ENCODE measurements at places on chromosomes 11 and 22.

DNA sequence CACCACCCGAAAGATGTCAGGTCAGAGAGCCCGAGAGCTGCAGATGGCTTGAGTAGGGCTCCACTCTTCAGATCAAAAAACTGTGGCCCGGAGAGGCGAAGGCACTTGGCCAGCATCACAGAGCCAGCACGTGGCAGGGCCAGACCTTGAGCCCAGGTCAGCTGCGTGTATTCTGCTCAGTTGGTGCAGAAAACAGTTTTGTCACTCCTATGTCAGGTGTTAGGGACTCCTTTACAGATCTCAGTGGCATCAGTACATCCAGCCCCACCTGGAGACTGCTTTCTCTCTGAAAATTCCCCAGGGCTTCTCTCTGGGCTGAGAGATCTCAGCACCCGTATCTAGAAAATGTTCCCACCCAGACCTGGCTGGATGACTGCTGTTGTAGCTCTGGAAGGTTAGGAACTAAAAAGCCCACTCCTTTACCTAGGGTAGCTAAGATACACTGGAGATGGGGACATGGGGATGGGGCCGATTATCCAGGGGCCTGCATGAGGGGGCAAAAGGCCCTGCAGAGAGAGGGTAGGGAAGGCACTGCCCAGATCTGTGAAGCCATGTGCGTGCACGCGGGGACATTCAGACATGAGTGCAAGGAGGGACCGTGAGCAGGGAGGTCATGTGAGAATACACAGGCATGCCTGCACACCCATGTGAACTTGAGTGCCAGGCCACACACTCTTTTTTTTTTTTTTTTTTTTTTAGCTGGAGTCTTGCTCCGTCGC, 3.4 kb downstream of the APOA1 start:
- no peak for DNase-seq

DNA sequence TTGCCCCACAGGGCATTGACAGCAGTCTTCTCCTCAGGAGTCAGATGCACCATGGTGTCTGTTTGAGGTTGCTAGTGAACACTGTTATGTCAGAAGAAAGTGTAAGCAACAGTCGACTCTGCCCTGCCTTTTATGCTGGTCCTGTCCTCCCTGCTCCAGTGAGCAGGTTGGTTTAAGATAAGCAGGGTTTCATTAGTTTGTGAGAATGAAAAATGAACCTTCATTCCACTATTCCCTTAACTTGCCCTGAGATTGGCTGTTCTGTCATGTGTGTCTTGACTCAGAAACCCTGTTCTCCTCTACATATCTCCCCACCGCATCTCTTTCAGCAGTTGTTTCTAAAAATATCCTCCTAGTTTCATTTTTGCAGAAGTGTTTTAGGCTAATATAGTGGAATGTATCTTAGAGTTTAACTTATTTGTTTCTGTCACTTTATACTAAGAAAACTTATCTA, at the start of gene HBD:
TSS of gene HBD (minus strand) at position 103 of the 454 bp plus-strand sequence. CDS start at position 53, 50 bp downstream.
- DNase-seq: no peak

GRCh38 chr11:122732342-122733315, 77.1 kb downstream of the UBASH3B start:
- no peak for DNase-seq

GRCh38 chr11:133902506-133902905, 54.3 kb downstream of the IGSF9B start:
- DNase-seq: no peak

DNA sequence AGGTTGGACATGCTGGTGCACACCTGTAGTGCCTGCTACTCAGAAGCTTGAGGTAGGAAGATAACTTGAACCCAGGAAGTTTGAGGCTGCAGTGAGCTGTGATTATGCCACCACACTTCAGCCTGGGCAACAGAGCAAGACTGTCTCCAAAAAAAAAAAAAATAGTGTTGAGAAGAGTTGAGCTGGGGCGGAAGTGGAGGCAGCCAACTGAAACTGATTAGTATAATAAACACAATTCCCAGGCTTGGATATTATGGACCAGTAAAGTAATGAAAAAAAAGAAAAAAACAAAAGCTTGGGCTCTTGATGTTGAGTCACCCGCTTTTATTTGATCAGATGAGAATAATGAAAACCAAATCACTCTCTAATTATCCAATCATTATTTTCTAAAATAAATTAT, 21.0 kb downstream of the LDLRAD3 start:
- DNase-seq: no peak

DNA sequence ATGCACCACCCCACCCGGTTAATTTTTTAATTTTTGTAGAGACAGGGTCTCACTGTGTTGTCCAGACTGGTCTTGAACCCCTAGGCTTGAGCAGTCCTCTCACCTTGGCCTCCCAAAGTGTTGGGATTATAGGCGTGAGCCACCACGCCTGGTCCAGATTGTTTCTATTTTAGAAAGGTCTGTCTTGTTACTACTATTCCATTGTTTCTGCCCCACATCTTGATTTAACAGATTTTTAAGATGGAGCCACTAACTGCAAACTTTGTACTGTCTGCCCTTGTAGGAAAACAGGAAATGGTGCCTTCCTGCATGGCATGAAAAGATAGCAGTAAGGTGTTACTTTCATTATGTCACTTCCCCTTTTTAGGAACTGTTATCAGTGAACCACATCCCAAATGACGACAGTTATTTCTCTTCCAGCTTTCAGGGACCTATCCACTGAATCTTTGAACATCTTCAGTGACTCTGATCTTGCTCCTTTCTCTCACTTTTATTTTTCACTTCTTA, 23.2 kb downstream of the TAF1D start:
- no peak for DNase-seq

DNA sequence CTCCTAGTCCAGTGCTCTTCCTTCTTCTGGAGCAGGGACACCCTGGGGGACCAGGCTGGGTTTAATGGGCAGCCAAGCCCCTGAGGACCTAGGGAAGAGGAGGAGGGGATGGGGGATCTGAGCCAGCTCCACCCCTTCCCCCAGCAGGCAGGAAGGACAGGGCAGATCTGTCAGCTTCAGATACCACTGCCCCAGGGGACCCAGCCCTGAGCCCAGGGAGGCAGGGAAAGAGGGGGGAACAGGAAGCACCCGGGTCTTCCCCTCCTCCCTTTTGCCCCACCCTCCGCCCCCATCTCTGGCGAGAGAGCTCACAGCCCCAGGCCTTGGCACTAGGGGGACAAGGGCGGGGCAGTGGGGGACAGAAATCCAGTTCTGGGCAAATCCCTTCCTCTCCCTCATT, 11.7 kb upstream of the SOX10 start:
- no peak for DNase-seq

DNA sequence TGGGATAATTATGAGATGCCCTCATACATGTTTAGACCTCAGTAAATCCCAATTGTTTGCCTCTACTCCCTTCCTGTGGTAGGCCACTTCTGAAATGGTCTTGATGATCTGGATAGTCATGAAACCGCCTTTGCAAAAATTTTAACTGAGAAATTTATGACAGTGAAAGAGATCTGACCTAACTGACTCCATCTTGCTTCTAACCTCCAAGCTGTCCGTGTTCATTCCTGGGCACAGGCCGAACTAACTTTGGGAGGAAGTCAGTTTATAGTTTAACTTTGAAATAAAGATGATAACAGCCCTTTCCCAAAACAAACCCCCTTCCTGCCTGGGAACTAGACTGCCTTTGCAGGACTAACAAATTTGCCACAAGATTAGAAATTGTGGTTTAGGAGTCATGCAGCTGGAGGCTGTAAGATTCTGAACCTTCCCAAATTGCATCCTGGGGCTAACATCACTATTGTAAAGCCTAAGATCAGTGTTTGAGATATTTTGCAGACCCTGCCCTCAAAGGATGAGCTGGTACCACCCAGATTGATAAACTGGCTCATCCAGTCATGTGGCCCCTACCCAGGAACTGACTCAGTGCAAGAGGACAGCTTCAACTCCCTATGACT, 19.9 kb upstream of the CTR9 start:
- DNase-seq: no peak

GRCh38 chr22:46381142-46381541, 45.6 kb downstream of the TRMU start:
- no peak for DNase-seq

DNA sequence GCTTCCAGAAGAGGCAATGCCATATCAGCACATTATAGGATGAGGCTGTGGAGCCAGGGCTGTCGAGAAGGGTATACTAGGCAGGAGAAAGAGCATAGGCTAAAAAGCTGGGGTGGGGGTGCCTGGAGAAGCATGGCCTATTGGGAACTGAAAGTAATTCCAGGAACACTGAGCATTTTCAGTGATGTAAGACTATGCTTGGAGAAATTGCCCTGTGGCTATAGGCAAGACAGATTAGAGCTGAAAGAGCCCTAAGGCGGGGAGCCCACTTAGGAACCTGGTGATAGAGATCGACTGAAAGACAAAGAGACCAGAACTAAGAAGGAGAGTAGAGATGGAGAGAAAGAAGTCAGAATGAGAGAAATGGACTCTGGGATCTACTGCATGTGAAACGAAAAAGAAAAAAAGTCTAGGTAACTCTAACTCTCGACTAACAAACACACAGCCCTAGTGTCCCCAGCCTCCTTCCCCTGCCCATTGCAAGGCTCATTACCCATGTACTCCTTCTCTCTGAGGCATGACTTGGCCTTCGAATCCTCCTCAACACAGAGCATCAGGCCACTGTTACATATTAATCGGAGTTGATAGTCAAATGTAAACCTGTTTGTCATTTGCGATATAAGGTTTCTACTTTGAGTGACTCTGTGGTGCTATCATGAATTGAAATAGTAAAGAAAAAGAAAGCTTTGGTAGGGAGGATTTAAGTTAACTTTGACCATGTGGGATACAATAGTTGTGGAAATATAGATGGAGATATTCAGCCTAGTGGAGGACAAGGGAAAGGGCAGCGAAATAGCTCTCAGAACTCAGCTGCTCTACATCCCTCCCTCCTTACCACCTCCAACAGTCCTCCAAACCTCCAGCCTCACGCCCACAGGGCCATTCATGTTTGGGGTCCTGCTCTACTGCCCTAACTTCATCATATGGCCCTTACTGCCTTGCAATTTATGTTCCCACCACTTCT, 52.3 kb upstream of the BMAL1 start:
- no peak for DNase-seq

GRCh38 chr11:35815556-35816315, 128.1 kb upstream of the LDLRAD3 start:
- no peak for DNase-seq

DNA sequence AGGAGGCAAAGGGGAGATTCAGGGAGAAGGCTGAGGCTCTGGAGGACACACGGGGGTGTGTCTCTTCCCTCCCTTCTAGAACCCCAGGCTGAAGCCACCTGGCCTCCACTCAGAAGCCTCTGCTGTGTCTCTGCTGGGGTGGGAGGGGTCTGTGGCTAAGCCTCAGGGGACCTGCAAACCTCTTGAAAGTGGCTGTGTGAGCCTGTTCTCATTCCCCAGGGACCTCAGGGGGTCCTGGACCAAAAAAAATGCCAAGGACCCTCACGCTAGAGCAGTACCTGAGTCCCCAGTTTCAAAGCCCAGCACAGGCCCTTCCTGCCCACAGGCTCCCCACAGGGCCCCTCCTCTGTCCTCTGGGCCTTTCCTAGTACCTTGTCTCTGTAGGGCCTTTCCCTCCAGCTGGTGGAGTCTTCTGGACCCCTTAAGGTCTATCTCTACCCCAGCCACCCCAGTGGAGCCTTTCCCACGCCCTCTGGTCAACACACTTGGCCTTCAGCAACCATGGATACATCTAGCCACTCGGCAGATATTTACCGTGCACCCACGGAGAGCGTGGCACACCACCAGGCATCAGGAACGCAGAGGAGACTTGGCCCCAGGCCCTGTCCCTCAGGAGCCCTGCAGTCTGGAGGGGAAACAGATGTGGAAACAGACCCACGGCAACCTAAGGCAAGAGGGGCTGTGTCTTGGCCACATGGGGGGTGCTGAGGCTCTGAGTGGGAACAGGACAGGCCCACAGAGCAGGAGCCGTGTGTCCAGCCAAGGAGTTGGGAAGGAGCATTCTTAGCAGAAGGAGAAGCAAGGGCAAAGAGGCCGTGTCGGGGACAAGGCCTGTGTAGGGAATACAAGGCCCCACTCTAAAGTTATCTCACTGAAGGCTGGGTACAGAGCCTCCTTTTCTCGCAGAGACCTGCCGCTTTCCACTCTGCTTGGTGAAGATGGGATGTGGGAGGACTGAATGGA, 18.5 kb downstream of the PLA2G6 start:
- DNase-seq: no peak

GRCh38 chr11:72443016-72443415, 8.7 kb upstream of the CLPB start:
- DNase-seq: no peak

GRCh38 chr11:128908391-128909246, 17.5 kb downstream of the KCNJ5 start:
- peak; percentile 24 for DNase-seq

GRCh38 chr22:22098457-22099193, 116.0 kb upstream of the TOP3B start:
- DNase-seq: no peak

DNA sequence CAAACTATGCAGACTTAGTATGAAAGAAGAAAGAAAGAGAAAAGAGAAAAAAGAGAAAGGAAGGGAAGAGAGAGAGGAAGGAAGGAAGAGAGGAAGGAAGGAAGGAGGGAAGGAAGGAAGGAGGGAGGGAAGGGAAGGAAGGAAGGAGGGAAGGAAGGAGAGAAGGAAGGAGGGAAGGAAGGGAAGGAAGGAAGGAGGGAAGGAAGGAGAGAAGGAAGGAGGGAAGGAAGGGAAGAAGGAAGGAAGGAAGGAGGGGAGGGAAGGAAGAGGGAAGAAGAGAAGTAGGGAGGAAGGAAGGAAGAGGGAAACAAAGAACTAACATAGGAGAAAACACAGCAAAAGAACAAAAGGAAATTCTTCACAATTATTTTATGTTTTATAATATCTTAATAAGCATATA, 502.1 kb downstream of the SOX6 start:
- no peak for DNase-seq

DNA sequence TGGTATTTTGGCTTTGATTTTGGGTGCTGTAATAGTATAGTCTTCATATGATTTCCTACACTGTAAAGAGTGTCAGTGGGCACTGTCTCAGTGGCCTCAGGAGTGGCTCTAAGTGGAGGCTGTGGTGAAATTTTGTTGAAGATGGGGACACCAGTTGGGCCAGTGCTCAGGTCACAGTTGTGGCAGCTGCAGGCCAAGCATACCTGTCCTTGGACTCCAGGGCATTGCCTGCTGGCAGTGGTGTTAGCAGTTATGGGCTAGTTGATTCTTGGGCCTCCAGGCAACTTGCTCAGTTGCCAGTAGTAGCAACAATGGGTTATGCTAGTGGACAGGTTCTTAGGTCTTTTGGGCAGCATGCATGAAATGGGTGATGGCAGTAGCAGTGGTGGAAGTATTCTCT, 39.2 kb upstream of the SLC22A25 start:
- DNase-seq: no peak

GRCh38 chr11:88337987-88338668, 592 bp upstream of the CTSC start:
- peak; percentile 62 for DNase-seq

GRCh38 chr11:113091481-113091780, 130.2 kb downstream of the NCAM1 start:
- DNase-seq: no peak

GRCh38 chr11:91755951-91756707, 468.5 kb upstream of the FAT3 start:
- DNase-seq: no peak

GRCh38 chr11:35874751-35875450, 69.0 kb upstream of the LDLRAD3 start:
- DNase-seq: no peak
